ENCODE measurements at places on chromosomes 11 and 22.

DNA sequence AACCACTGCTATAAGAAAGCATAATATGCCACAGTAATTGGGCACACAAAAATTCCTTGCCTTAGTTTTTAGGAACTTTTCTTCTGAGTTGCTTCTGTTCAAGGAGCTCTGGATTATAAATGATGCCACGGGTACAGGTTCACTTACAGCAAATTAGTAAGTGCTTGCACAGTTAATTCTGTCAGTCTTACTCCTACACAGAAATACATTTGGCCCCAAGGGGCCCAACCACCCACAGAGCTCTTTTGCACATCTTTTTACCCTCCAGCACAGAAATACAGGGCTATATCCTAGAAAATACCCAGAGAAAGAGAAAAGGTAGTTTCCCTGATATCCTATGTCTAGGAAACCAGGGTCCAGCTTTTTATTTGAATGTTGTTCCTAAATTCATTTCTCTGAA is 86.6 kb upstream of the CHRM4 start:
- DNase-seq = no peak

DNA sequence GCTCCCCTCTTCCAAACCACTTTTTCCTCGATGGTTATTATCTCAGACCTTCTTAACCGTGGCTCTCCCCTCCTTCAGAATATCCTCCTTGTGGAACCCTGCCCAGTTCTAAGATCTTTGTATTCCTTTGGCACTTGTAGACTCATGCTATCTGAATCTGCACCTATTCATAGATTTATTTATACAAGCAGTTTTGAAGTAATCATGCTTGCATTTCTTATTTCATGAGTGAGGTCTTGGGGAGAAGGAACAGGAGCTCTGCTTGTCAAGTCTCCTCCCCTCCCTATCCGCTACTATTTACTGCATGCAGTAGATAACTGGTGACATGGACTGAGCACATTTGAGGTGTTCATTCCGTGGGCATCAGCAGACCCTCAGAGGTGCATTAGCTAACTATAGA is 5.4 kb upstream of the MADD start:
- no peak for DNase-seq

GRCh38 chr11:60891103-60891741 is 15.2 kb downstream of the PRPF19 start:
- DNase-seq = no peak

GRCh38 chr11:102794382-102794781 is 3.6 kb downstream of the MMP1 start:
- peak; percentile 43 for DNase-seq

GRCh38 chr11:101158119-101158518 is 28.5 kb upstream of the PGR start:
- DNase-seq = no peak

DNA sequence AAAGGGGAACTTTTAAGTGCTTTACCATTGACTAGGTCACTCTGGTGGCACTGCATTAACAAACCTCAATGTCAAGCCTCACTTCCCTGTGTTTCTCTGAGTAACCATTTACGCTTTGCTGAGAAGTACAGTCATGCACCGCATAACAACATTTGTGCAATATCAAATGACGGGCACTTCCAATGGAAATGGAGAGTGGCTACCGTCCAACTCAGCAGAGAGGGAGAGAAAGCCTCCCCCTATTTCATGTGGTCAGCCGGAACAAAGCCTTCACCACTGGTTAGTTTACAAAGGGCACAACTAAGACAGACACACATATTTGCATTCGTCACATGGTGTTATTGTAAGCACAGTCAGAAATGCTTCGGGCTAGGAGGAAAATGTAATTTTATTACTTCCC is 117.3 kb downstream of the RASSF10 start:
- DNase-seq = peak; percentile 68

DNA sequence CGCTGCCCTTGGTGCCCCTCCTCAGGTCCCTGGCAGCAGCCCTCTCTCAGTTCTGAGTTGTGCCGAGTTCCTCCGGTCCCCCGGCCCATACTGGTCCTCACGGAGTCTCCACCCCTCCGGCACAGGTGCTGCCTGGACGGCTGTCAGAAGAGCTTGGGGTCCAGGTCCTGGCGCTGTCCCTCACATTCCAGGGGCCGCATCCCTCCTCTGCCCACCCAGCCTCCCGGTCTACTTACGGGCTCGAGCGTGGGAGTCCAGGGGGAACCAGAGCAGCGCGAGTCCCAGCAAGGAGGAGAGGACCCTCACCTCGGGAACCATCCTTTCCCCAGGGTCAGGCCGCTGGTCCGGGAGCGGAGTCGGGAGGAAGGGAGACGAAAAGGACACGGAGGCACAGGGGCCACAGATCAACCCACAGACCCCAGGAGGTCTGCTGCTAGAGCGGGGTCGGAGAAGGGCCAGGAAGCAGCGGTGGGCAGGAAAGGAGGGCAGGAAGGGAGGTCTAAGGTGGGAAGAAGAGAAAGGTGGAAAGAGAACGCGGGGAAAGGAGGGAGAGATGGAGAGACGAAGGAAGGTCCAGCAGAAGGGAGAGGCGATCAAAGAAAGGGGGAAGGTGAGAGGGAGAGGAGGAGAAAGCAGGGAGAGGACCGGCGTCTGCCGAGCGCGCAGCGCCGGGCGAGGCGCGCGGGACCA is 510 bp downstream of the CHRDL2 start:
- no peak for DNase-seq

DNA sequence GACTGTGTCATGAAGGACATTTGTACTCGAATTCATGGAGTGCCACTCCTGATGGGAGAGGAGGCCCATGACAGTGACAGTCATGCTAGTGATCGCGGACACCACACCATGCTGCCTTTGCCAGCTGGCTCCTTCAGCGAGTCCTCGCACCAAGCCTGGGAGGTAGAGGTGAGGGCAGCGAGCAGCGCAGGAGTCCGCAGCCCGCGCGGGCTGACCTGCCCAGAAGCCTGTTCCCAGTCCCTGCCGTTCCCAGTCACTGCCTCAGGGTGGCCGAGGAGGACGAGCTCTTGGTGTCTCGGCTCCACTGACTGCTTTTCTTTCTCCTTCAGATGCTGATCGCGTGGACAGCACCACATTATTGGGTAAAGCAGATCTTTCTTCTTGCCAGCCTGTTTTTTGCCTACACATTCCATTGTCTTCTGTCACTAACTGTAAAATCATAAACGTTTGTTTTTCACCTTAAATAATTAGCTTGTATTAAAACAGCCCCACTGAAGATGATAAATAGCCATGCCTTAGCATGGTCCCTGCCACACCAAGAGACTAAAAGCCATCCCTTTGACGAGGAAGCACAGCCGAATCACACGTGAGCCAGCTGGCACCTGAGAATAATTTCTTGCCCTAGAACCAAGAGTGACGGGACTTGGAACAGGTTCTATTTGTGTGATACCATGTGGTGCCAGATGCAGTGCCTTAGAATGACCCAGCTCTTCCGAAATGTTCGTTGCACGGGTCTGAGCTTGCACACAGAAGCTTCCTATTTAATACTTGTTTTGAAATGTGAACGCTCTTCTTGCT is 25.5 kb downstream of the FAM118A start:
- DNase-seq = no peak

- DNase-seq = no peak
Observed at GRCh38 chr22:42895541-42895981, 38.5 kb upstream of the ARFGAP3 start.

- DNase-seq = no peak
Observed at GRCh38 chr11:128476729-128477128, 110.6 kb downstream of the ETS1 start.

GRCh38 chr22:34966980-34967565 is 98.9 kb upstream of the ISX start:
- DNase-seq = peak; percentile 83

DNA sequence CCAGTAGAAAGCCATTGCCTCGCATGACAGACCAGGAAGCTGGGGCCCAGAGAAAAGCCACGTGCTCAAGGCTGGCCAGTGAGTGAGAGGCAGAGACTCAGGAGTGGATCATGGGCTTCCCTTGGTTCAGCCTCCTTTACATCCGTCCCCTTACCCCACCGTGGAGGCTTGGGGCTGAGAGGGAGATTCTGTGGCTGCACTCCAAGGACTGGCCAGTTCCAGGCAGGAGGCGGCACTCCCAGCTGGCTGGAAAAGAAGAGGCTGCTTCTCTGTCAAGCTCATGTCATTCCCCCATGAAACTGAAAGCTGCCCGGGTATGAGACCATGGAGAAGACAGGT is 6.6 kb upstream of the ASCL2 start:
- no peak for DNase-seq

DNA sequence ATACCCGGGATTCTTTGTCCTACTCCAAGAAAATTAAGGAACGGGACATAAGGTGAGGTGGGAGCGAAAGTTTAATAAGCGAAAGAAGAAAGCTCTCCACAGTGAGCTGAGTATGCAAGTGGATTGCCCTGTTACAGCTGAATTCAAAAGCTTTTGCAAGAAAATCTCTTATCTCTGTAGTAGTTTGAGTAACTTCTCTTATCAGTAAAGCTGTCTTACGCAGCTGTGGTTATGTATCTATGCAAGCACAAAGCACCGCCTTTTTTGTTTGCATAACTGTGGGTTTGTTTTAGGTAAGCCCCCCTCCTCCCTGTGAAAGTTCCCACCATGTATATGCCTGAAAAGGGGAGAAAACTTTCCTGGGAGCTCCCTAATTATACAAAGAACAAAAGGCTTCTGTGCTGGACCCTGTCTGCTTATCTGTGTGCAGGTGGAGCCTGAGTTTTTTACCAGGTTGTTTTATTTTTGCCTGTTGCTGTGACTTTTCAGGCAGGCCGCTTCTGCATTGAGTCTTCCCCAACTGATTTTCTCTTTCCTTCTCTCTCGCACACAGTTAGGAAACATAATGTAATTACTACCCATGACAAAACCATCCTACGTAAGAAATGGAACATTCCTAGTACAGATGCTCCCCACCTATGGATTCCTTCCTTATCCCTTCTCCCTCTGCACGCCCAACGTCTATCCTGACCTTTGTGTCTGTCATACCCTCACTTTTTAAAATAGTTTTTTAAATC is 837 bp upstream of the PLAAT5 start:
- DNase-seq = no peak

- no peak for DNase-seq
Observed at GRCh38 chr11:132220474-132220873, 850.1 kb downstream of the NTM start.

DNA sequence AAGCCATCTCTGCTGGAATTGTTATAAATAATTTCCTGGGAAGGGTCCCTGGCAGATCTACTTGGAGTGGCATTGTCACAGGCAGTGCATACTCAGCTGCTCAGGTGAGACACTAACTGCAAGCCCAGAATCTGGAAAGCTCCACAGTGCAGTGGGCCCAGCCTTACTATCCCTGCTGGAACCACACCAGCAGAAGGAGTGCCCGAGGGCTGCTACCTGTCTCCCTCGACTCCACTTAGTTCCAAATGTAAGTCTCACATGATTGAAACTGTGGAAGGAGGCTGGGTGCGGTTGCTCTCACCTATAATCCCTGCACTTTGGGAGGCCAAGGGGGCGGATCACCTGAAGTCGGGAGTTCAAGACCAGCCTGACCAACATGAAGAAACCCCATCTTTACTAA is 14.3 kb upstream of the SYVN1 start:
- DNase-seq = no peak

- no peak for DNase-seq
Observed at GRCh38 chr11:104846216-104846615, 52.0 kb downstream of the CASP12 start.

DNA sequence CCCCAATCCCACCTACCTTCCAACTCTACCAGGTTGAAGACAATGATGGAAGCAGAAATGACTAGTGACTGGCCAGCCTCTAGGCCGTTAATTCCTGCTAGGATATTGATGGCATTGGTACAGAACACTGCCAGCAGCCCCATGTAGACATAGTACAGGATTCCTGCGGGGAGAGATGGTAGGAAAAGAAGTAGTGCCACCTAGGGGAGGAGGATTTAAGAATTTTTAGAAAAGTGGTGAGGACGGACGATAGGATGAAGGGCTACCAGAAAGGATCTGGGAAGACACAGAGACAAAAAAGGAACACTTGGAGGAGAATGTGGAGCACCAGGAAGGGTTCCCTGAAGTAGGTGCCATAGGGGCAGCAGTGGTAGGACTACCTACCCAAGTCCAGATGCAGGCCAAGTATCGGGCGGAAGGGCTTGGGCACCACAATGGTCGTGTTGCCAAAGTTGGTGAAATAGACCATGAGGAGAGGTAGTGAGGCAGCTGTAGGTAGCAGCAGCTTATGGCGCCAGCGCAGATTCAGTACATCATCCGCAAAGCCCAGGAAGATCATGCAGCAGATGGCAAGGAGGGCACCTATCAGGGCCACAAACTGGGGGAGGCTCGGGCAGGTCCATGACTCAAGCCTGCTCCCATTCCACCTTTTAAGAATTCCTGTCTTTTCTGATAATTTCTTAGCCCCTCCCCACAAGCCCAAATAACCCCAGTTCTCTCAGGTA is 1.2 kb downstream of the DPAGT1 start:
- no peak for DNase-seq

DNA sequence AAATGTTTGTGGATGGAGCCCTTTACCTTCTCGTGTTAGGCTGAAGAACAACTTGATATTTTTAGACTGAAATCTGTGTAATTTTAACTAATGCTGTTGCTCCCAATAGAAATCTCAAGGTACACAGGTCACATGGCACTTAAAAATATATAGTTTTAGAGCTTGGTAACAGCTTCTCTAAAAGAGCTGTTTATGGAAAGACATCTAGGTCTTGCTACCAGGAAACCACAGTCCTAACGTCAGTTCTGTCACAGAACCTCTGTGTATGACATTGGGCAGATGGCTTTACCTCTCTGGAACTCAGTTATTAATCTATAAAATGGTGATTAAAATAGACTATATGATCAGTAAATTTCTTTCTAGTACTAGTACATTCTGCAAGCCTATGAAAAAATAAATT is 35.4 kb downstream of the PAK1 start:
- no peak for DNase-seq

GRCh38 chr11:75319035-75319877 is 32.2 kb downstream of the ARRB1 start:
- DNase-seq = no peak

- DNase-seq = no peak
Observed at GRCh38 chr11:6360183-6360582, 30.1 kb upstream of the SMPD1 start.
